ENCODE measurements at places on chromosomes 3 and 15.
A peak's percentile ranks its signal among the peaks of the same experiment; 100 is the strongest.

GRCh38 chr3:59052803-59053411 lies 3.1 kb upstream of the CFAP20DC start:
- DNase-seq, result peak; percentile 22

DNA sequence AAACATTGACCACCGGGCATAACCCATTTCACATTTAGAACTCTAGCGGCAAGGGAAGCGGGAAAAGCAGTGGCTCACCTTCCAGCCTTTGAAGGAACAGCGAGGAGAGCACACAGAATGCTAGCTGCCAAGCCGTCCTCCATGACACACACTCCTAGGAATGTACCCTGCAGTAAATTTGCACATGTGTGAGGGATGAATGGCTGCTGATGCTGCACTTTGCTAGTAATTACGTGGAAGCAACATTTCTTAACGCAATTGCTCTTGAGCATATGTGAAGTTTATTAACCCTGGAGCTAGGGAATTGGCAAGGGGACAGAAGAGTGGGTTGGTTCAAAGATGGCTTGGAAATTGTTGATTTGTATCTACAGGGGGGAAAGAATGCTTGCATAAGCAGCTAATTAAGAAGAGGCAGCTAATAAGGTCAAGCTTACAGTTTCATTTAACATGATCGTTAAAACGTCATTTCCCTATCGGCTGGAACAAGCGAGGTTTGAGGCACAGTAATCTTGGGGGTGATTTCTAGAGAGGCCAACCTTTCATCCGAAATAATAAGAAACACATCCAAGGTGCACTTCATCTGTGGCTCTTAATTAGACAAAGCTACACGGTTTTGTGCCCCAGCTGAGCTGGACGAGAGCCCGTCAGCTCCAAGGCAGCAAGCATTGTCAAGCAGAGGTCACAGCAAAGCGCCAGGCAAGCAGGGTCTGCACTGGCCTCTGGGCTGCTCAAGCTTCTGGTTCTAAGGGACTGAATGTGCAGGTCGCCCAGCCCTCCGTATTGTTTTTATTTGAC lies 123.4 kb downstream of the CHSY1 start:
- no peak for DNase-seq

DNA sequence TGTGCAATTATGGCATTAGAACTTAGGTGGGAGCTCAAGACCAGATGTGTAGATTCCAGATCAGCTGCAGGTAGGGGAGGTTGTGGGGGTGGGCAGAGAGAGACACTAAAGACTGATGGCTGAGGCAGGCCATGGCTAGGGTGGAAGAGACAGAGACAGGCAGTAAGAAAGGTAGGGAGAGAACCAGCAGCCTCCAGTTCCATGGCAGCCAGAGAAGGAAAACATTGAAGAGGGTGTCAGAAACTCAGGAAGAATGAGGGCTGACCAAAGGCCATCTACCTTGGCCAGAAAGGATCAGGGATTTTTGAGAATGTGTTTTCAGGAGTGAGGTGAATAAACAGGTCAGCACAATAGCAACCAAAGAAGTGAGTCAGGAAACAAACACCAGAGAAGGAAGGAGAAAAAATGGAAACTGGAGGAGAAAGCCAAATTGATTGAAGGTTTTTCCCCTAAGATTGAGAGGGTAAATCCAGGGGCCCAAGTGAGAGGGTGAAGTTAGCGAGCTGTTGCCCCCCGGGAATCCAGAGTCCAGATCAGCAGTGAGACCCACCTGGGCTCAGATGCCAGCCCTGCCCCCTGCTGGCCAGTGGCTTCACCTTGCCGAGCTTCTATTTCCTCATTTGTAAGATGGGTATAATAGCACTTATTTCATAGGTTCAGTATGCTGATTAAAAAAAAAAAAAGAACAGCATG lies 41.0 kb downstream of the ABHD2 start:
- DNase-seq, result peak; percentile 62

DNA sequence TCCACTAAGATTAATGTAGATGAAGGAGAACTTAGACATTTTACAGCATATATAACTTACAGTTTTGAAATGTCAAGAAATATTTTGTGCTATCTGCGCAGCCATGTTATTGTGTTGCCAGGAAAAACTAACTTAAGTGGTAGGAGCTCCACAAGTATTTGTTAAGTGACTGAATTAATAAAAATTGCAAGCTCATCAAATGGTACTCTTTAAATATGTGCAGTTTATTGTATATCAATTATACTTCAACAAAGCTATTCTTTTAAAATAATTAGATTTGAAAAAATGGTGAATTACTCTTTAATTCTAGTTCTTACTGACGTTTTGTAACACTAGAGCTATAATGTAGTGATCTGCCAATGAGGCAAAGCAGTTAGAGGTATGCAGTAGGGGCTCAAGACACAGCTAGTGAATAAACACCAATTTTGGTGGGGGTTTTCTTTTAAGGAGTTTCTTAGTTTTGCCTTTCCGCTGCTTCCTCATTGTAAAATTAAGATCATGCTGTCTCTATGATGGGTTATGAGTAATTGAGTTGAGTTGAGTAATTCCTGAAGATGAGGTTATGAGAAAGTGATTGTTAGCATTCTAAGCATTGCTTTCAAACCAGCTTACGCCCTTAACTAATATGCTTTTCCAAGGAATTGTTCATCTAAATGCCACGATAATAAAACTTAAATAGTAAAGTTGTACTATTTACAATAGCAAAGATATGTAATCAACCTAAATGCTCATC lies 10.9 kb upstream of the LXN start:
- DNase-seq, result no peak

DNA sequence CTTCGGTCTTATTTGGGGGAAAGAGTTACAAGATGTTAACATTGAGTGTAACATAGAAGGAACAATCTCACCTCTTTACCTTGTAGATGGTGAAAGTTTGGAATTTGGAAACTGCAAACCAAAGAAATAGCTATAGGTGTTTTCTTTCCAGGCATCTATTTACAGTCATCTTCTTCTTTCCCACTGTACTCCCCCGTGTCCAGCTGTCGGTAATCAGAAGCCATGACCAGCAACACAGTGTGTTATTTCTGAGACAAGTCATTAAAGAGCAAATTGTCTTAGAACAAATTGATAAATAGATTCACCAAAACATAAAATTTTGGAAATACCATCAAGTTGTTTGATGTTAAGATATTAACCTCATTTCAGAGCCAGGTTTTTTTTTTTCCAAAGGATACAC lies 590.5 kb upstream of the NAALADL2 start:
- DNase-seq, result no peak

- no peak for DNase-seq
Observed at GRCh38 chr3:190840146-190840545, 22.3 kb downstream of the GMNC start.

DNA sequence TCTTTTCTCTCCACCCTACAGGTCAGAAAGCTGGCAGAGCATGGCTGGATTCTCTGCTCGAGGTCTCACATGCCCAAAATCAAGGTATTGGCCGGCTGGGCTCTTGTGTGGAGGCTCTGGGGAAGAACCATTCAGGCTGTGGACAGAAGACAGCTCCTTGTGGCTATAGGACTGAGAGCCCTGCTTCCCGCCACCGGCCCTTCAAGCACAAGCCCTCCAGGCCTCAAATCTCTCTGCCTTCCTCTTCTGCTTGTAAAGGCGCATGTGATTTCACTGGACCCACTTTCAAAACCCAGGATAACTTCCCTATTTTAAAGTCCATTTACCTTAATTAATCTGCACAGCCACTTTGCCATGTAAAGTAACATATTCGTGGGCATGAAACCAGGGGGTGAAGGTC lies 36.2 kb upstream of the MGLL start:
- no peak for DNase-seq

- no peak for DNase-seq
Observed at GRCh38 chr3:102473648-102474047, 38.8 kb downstream of the ZPLD1 start.

DNA sequence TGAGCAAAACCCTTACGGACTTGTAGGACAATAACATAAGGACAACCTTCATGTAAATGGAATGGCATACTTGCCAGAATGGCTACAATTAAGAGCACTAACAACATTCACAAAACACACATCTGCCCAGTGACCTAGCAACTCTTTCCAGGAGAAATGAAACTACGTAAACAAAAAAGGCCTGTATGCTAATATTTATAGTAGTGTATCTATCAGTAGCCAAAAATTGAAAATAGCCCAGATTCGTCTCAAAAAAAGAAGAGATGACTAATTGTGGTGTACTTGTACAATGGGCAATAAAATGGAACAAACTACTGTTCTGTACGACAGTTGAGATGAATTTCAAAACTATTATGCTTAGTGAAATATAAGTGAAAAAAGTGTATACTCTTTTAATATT lies 38.4 kb downstream of the CMC1 start:
- no peak for DNase-seq

GRCh38 chr3:46934498-46935167 lies 41.9 kb downstream of the CCDC12 start:
- no peak for DNase-seq

- DNase-seq, result no peak
Observed at GRCh38 chr3:41155834-41156233, 43.5 kb upstream of the CTNNB1 start.

DNA sequence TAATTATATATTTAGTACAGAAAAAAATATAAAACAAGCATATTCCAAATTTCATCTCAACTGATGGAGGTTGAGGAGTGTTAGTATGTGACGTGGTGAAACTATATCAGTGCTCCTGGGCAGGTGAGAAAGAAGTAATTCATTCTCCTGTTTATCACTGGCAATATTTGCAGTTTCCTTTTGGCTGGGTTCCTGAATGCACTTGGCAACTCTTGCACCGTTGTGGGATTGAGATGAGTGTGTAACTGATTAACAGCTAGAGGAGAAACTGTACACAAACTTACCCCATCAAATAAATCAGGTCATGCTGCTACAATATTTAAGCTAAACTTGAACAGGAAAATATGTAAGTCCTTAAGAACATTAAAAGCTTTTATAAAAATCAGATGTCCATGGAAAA lies 2.1 kb upstream of the ATP13A4 start:
- no peak for DNase-seq
